ENCODE measurements at places on chromosomes 1 and 21.

GRCh38 chr1:197663162-197663953 is 111.9 kb downstream of the DENND1B start:
- DNase-seq: no peak

DNA sequence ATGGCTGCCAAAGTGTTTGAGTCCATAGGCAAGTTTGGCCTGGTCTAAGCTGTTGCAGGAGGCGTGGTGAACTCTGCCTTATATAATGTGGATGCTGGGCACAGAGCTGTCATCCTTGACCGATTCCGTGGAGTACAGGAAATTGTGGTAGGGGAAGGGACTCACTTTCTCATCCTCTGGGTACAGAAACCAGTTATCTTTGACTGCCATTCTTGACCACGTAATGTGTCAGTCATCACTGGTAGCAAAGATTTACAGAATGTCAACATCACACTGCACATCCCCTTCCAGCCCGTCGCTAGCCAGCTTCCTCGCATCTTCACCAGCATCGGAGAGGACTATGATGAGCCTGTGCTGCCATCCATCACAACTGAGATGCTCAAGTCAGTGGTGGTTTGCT is 215.8 kb upstream of the JUN start:
- DNase-seq: no peak

DNA sequence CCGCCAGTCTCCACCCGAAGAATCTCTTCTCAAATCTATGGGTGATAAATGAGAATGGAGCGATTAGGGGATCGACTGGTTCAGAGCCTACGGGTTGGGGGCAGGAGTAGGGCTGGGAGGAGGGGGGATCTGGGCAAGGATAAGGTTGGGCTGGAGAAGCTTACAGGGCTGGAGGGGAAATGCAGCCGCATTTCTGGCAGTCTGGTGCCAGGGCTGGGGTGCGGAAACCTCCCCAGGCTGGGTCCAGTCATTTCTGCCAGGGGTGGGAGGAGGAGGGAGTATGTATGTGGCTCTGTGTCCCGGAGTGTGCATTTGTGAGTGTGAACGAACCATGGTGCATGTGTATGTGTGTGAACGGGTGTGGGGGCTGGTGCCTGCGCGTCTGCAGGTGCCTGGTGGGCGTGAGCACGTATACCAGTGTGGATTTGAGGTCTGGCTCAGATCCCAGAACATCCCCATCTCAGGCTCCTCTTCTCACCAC is 10.2 kb downstream of the C1orf216 start:
- peak; percentile 34 for DNase-seq

GRCh38 chr1:58251430-58252073 is 295.0 kb downstream of the OMA1 start:
- DNase-seq: no peak

DNA sequence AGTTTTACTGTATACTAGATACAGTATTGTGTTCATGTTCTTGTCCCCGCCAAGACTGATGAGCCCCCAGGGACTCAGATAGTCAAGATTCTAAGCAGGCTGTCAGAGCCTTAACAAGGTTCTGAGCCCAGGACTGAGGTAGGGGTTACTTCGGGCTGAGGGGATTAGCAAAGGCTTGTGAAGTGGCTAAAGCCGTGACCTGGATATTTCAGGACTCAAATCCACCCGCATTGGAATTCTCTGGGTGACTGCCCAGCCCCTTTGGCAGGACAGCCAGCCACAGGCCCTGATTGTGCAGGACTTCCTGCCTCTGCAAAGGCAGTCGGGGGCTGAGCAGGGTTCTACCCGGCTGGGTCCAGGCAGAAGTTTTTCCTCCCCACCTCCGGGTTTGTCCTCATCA is at the start of gene PLA2G5:
Gene PLA2G5, plus strand, starts transcription at position 321 of the 400 bp plus-strand sequence. CDS start 14,637 bp downstream, outside the sequence.
- no peak for DNase-seq

GRCh38 chr1:59879996-59880505 is 46.5 kb downstream of the CYP2J2 start:
- DNase-seq: no peak

DNA sequence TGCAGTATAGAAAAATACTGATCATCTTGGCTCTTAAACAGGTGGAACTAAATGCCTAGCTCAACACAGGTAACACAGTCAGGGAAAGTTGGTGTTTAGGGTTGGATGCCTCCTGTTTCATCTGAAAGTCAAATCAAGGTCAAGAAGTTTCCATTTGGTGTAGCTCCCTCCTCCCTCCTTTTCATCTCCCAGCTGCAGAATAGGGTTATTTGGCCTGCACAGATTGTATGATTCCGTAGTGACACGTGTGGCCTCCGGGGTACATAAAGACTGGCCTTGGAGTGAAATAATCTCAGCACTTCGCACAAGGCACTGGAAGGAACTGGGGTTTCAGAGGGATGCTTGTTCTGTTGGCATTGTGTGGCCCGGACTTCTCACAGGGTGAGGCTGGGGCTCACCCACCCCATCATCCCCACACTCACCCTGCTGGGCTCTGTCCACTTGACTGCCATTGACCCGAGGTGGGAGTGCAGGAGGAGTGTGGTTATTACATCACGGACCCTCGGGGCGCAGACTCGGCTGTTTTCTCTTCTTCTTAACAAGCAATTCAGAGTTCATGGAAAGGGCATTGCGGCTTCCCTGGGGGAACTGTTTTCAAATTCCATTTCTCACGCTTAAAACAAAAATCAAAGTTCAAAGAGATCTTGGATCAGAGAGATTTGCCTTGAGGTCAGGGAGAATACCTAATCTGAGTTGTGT is 18.4 kb downstream of the IGSF5 start:
- no peak for DNase-seq

DNA sequence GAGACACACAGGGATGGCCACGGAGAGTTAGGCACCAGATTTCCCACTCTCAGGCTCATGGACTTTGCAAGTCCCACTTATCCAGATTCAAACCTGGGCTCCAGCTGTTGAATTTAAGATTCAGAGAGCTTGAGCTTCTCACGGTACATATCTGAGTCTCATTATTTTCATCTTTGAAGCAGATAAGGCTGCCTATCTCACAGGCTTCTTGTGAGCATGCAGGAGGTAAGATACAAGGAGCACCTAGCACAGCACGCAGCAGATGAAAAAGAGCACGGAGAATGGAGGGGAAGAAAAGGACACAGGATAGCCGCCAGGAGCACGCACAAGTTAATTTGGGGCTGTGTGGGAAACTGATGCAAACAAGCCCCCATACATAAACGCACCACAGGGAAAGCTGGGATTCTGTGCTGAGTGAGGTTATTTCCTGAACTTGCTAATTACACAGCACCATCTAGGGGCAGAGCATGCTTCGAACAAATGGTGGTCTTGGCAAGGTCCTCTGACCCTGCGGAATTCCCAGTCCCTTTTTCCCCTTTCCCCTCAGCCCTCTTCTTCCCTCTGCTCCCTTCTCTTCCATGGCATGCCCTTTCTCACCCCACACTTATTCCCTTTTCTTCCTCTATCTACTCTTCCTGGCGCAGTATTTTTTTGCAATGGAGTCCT is 134.7 kb upstream of the VANGL1 start:
- DNase-seq: no peak

DNA sequence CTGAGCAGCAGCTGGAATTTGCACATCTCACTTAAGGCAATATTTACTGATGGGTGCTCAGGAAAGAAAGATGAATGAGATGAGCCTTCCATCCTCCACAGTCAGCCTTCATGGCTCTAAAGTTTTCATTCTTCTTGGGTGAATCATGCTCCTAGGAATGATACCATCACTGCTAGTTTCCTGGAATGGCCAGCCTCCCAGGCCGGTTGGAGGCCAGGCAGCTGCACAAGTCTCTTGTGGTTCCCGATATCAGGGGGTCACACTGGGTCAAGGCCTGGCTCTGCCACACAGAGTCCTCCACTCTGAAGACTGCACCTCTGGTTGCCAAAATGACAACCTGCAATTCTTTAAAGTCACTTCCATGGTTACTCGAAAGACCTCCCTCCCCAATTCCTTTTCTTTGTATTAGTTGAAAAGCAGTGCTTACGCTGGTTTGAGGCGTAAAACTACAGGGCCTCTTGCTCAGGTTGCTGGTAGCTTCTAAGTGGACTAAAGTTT is 46.2 kb upstream of the PALMD start:
- no peak for DNase-seq

GRCh38 chr1:38489844-38490270 is 369.7 kb downstream of the RRAGC start:
- DNase-seq: peak; percentile 28

DNA sequence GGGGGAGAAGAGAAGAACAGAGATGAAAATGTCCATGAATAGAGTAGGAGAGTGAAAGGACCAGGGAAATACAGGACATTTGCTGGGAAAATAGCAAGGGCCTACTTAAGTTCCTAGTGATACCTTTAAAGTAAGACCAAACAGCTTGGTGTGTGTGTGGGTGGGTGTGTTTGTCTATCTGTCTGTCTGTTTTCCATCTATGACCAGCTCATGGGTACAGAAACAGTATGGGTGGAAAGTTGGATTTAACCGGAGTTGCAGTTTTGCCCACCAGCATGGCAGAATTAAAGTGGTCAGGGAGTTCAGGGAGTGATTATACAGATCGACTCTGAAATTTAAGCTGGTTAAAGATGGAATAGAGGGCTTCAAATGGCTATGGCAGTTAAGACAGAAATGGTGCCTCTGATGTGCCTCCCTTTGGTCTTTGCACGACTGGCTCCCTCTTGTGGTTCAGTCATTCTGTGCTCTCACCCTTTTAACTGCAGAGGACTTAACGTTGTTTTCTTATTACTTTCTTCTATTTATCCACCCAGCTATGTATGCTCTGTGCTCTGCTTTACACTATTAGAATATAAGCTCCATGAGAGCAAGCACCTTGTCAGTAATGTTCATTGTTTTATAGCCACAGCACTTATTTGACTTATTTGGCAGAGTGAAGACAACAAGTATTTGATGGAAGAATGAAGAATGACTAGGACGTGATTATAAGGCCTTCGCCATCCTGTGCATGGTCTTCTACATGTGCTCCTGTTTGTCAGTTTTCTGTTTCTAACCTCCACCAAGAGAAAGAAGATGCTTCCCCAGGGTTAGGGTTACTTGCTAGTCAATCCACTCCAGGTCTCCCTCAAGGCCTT is 72.7 kb upstream of the AK4 start:
- DNase-seq: peak; percentile 15

GRCh38 chr1:37602750-37603694 is 7.3 kb upstream of the GNL2 start:
- DNase-seq: no peak

DNA sequence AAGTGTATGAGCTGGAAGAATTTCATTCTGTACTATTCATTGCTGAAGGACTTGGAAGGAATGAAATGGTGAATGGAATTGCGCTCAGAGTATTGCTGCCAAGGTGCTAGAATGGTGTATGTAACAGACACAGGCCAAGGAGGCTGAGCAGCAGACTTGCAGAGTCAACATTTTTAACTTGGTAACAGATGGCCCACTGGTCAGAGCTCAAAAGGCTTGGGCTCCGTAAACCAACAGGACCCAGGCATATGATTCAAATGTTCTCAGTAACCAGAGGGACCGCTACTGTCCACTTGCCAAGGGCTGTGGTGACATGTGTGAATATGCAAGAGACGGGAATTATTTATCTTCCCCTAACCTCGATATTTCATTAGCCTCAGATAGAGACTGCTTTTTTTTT is 28.8 kb upstream of the PTGFRN start:
- no peak for DNase-seq

- DNase-seq: no peak
These were observed 531 bp downstream of the SNIP1 start for GRCh38 chr1:37553598-37553926.

DNA sequence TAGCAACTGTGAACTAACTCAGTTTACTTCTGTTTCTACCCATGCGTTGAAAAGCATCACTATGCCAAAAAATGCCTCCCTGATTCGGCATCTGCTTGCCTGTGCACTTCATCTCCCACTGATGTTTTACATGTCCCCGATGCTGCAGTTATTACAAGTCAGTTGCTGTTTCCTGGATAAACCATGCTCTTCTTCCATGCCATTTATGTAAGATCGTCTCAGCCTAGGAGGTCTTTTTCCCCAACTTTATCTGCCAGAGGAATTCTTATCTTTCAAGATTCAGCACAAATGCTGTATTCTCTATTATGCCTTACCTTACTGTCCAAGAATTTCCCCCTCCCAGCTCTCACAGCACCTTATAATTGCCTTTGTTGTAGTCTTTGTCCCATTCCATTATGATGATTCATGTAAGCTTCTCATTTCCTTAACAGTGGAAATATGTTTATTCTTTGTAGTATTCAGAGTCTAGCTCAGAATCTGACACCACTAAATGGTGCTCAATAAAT is 30.0 kb downstream of the PRKACB start:
- DNase-seq: no peak

GRCh38 chr1:215899901-215900300 is 332.8 kb downstream of the KCTD3 start:
- DNase-seq: no peak

- DNase-seq: no peak
These were observed 3.6 kb downstream of the OTUD7B start for GRCh38 chr1:150006881-150007421.

GRCh38 chr1:24644100-24644384 is 940 bp downstream of the SRRM1 start:
- no peak for DNase-seq

- DNase-seq: no peak
These were observed 52.0 kb upstream of the COL11A1 start for GRCh38 chr1:103160281-103160680.

GRCh38 chr1:230130172-230130944 is 63.3 kb downstream of the GALNT2 start:
- DNase-seq: peak; percentile 49

- peak; percentile 3 for DNase-seq
These were observed 343.9 kb upstream of the DPYD start for GRCh38 chr1:98264727-98265126.

GRCh38 chr1:162055062-162055461 is 14.4 kb upstream of the NOS1AP start:
- no peak for DNase-seq

DNA sequence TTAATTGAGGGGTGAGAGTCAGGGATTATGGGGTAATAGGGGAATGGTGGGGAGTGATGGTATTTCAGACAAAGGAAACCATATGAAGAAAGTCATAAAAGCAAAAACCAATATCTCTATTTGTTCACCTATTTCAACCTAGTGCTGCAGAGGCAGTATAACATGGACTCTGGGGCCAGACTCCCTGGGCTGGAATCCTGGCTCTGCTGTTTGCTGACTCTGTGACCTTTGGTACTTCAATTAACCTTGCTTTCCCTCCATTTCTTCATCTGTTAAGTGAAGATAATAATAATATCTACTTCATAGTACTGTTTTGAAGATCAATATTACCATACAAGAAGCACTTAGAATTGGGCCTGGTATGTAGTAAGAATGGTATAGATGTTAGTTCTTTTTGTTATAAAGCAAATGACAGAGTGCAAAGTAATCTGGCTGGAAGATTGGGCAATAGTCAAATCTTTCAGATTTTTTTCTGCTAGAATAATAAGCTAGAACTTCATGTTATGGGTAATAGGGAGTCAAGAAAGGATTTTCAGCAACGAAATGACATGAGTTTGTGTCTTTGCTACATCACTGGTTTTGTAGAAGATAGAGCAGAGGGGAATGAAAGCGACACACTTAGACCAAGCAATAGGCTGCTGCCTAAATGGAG is 9.0 kb downstream of the EPHX4 start:
- no peak for DNase-seq

DNA sequence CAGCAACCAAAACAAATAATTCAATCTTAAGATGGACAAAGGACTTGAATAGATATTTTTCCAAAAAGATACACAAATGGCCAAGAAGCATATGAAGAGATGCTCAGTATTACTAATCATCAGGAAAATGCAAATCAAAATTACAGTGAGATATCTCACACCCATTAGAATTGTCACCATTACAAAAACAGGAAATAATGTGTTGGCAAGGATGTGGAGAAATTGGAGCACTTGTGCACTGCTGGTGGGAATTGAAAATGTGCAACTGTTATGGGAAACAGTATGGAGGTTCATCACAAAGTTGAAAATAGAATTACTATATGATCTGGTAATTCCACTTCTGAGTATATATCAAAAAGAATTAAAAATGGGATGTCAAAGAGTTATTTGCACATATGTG is 83.2 kb downstream of the SH3GLB1 start:
- DNase-seq: no peak

Measured in NCI-H187 (cell line).